ENCODE measurements at places on chromosomes 16 and 17. TPM values are rescaled to one million over a fixed set of nuclear protein-coding genes. Genes with fewer than 3 reads are reported as not detected.

DNA sequence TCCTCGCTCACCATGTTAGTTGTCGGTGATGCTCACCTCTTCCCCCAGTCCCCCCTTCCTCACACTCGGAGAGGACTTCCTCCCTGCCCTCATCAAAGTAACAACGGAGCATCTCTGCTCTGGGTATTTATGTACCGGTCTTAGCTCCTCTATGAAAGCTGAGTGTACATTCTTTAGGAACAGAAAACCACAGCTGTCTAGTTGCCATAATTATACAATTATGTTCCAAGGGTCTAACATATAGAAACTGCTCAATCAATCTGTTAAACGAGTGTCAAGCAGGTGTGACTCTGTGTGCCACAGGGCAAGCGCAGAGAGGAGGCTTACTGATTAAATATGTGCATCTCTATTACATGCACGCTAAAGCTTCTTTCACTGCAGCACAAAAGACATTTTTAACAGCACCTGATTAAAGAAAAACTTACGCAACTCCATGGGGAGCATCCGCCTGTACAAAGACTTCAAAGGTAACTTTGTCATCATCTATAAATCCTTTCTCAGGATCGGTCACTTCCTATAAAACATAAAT is 37.8 kb downstream of the LITAFD start:
- peaks cover 72% of the 10 kb centered on the region for H3K36me3 ChIP-seq
- H3K4me1 ChIP-seq, result peaks cover 14% of the 10 kb centered on the region
- no peak overlapping the region for H3K27ac ChIP-seq
- no peak for DNase-seq
- H3K27me3 ChIP-seq, result no peaks in the 10 kb centered on the region

DNA sequence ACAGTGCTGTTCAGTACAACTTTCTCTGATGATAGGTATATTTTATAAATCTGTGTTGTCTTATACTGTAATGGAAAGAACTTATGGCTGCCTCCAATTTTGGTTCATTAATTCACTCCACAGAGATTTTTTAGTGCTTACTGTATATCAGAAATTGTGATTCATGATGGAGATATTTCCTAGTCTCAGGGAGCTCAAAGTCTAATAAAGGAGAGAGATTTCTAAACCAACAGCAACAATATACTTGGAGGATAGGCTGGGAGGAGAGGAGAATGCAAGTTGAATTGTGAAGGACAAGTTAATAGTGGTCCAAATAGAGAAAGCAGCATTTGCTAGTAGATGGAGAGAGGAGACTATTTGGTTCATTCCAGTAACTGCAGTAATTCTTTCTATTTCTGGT is 63.5 kb downstream of the TANC2 start:
- no peaks in the 10 kb centered on the region for H3K36me3 ChIP-seq
- H3K4me1 ChIP-seq, result no peaks in the 10 kb centered on the region
- no peak for DNase-seq
- H3K4me3 ChIP-seq, result no peak overlapping the region

Gene GDPD3
- not detected for polyA plus RNA-seq

Gene CBX4
- 12.1 TPM for polyA plus RNA-seq

Gene CDH5
- not detected for polyA plus RNA-seq

- DNase-seq, result no peak
- H3K4me3 ChIP-seq, result no peak within 1 kb of the TSS
- no peak within 1 kb of the TSS for H3K27ac ChIP-seq
- H3K4me1 ChIP-seq, result peaks cover 10% of the 10 kb centered on the region
- no peaks in the 10 kb centered on the region for H3K27me3 ChIP-seq
- H3K36me3 ChIP-seq, result no peaks in the 10 kb centered on the region
Observed at GRCh38 chr17:28473542-28473941, at the start of gene SLC13A2. Gene SLC13A2, plus strand, starts transcription at chr17:28473644. Its CDS starts 69 bp downstream, at chr17:28473713.
